Activated CD4-positive, alpha-beta T cell treated with anti-CD3 and anti-CD28 coated beads, Interleukin-2, amount 10 ng/mL, durations not matched to agents 7 days and 5 days (primary cell): ENCODE measurements at places on chromosomes 3 and 15. TPM values are rescaled to one million over a fixed set of nuclear protein-coding genes. Genes with fewer than 3 reads are reported as not detected.

RTF1 gene
- total RNA-seq, result 45.7 TPM

ERICH6 gene
- total RNA-seq, result 0.50 TPM

BFSP2 gene
- total RNA-seq, result not detected

AMIGO3 gene
- not detected for total RNA-seq

DPPA4 gene
- not detected for total RNA-seq

DNA sequence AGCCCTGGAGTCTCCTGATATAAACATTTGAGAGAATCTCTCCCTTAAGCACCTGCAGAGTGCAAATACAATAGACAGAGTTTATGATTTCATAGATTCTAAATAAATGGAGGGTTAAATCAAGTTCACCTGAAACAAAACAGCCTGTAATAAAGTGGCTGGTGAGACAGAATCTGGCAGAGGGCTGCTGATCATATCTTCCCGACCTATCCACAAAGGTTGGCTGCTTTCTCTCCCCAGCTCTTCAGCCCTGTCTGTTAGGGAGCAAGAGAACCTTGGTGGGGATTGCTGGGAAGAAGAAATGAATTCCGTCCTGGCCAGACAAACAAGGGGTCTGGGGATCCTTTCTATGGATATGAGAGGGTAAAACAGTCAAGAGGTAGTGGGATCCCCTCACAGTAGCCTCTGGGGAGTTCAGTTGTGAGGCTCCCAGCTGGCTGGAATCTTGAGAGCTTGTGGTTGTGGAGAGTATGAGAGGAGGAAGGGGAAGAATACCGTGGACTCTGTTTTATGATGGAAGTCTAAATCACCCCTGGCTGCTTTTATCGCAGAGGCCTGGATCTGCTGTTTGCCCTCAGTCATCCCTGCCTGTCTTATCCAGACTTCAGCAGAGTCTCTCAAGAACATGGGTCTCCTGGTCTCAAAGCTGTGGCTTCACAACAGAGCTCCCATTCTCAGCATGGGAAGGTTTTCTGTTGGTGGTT, 451.3 kb downstream of the NTRK3 start:
- no peaks in the 10 kb centered on the region for H3K27me3 ChIP-seq
- no peak overlapping the region for H3K4me3 ChIP-seq
- no peak overlapping the region for H3K27ac ChIP-seq
- DNase-seq, result no peak
- no peaks in the 10 kb centered on the region for H3K4me1 ChIP-seq
- H3K36me3 ChIP-seq, result no peaks in the 10 kb centered on the region

DNA sequence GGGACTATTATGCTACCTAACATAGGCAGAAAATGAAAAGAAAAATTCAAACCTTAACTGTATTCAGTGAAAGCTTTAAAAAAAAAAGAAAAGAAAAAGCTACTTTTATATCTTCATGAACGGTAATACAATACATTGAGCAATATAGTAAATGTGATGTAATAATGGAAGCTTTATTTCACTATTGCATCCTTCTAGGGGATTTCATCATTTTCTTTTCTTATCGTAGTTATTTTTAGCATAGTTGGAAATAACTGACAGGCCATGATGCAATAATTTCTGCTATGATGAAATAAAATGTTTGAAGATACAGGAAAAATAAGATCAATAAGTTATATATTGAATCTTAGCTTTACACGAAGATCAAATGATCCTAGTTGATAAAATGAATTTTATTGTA, 40.3 kb upstream of the ZCWPW2 start:
- peaks cover 5% of the 10 kb centered on the region for H3K36me3 ChIP-seq
- no peaks in the 10 kb centered on the region for H3K27me3 ChIP-seq
- H3K4me1 ChIP-seq, result no peaks in the 10 kb centered on the region
- DNase-seq, result no peak

DNA sequence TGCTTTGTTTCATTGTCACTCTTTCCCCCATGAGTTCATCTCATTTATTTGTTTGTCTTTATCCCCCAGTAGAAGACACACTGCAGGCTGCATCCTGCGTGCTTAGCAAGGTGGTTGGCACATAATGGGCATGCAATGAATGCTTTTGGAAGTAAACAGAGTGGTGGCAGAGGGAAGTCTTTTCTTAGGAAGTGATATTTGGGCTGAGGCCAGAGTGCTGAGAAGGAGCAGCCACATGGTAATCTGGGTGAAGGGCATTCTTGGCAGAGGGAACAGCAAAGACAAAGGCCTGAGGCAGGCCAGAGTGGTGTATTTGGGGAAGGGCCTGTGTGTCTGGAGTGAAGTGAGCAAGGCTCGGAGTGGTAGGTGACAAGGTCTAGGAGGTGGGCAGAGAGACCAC, 17.7 kb upstream of the ADAMTS7 start:
- no peaks in the 10 kb centered on the region for H3K36me3 ChIP-seq
- H3K4me1 ChIP-seq, result peaks cover 5% of the 10 kb centered on the region

GRCh38 chr3:73056014-73056844, 5.2 kb upstream of the EBLN2 start:
- H3K27me3 ChIP-seq, result no peaks in the 10 kb centered on the region
- H3K27ac ChIP-seq, result peak overlapping the region; percentile 46
- H3K4me3 ChIP-seq, result no peak overlapping the region
- H3K4me1 ChIP-seq, result peaks cover 19% of the 10 kb centered on the region
- H3K36me3 ChIP-seq, result peaks cover 15% of the 10 kb centered on the region

GRCh38 chr15:80989518-80990478, at the start of gene MESD:
TSS of gene MESD (minus strand) at chr15:80989819. CDS start at chr15:80989791, 28 bp downstream.
- no peaks in the 10 kb centered on the region for H3K27me3 ChIP-seq
- peaks cover 57% of the 10 kb centered on the region for H3K4me1 ChIP-seq
- DNase-seq, result peak; percentile 97
- H3K27ac ChIP-seq, result peak within 1 kb of the TSS; percentile 97

DNA sequence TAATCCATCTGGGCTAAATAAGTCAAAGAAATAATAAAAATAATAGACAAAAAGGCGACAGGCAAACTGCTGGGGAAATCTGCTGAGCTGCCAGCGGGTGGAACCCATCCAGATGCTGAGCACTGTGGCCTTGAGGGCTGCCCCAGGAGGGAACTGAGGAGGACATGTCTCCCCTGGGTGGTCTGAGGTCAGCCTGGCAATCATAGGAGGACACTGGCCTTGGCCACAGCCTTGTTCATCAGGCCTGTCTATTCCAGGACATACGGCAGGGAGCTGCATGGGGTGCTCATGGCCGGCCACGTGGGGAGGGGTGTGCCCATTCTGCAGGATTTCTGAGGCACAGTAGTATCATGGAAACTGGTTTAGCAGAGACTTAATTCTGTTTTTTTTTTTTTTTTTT, 21.5 kb upstream of the SNRPA1 start:
- no peaks in the 10 kb centered on the region for H3K36me3 ChIP-seq
- H3K27ac ChIP-seq, result no peak overlapping the region
- no peak overlapping the region for H3K4me3 ChIP-seq
- DNase-seq, result no peak
- H3K27me3 ChIP-seq, result no peaks in the 10 kb centered on the region

GRCh38 chr15:41849204-41849603, 10.6 kb downstream of the PLA2G4B start:
- no peak for DNase-seq
- no peaks in the 10 kb centered on the region for H3K27me3 ChIP-seq
- H3K4me3 ChIP-seq, result no peak overlapping the region
- peaks cover 9% of the 10 kb centered on the region for H3K36me3 ChIP-seq
- H3K4me1 ChIP-seq, result no peaks in the 10 kb centered on the region

DNA sequence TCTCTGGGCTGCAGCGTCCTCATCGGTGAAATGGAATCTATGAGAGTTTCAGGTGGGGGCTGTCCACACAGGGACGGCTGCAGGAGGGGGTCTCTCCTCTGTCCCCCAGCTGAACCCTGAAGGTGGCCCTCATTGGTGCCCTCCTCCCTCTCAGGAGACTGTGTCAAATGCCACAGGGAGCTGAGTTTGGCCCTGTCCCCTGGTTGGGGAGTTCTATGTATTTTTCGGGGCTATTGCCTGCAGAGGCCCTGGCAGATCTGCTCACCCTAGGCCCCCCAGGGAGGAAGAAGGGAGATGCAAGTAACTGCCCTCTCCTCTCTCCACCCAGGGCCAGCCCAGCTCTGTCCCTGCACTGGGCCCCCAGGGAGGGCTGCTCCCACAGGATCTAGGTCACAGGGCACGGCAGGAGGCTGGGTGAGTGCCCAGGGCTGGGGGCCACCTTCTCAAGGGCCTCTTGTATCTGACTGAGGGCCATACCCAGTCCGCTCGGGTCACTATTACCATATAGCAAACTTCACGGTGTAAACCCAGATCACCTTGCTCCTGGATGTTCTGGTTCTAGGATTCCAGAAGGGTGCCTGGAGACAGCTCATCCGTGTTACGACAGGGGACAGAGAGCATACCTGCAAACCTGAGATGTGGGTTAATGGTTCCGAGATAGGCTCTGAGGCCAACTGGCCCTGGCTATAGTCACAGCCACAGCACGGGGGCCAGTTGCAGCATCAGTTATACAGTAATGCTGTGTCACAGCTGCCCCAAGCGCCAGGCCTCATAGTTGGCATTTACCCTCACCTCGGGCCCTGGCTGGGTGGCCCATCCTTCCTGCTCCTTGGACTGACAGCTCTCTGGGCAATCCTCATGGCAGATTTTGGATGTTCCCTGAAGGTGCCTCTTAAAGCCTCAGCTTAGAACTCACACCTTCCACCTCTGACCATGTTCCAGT, 102.4 kb upstream of the PRR23E start:
- H3K4me3 ChIP-seq, result no peak overlapping the region
- no peaks in the 10 kb centered on the region for H3K36me3 ChIP-seq
- no peak for DNase-seq
- no peaks in the 10 kb centered on the region for H3K27me3 ChIP-seq
- no peak overlapping the region for H3K27ac ChIP-seq

DNA sequence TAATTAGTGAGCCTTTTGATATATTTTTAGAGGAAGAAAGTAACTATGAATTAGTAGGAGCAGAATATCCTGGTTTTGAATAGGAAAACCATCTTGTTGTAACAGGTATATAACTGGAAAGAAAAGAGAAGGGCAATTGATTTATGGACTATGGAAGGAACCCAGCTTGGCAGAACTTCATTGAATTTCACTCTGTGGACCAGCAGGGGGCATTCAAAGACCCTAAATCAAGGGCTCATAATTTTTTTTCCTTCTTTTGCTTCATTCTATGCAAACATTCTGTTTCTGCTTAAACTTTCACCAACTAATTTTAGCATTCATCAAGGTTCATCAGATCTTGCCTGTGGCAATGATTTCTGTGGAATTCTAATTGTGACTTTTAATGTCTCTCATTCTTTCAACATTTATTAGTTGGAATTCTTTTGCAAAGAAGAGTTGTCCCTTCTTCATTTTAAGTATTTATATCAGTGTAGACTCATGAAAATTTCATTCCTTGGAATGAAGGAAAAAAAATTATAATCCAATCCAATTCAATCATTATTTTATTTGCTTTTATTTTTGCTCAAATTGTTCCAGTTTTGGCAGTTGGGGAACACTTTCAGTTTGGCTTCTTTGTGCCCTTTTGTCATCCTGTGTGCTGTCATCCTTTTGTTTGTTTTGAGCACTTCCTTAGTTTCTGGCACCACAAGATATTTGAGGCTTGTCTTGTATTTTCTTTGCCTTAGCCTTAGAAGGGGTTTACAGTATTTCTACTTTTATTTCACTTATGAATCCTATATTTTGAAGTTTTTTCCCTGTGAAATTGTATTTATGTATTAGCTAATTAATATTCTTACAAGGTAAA, 30.4 kb downstream of the NXPE3 start:
- H3K27me3 ChIP-seq, result no peaks in the 10 kb centered on the region
- H3K4me1 ChIP-seq, result peaks cover 51% of the 10 kb centered on the region
- peak overlapping the region; percentile 22 for H3K27ac ChIP-seq
- H3K4me3 ChIP-seq, result no peak overlapping the region

DNA sequence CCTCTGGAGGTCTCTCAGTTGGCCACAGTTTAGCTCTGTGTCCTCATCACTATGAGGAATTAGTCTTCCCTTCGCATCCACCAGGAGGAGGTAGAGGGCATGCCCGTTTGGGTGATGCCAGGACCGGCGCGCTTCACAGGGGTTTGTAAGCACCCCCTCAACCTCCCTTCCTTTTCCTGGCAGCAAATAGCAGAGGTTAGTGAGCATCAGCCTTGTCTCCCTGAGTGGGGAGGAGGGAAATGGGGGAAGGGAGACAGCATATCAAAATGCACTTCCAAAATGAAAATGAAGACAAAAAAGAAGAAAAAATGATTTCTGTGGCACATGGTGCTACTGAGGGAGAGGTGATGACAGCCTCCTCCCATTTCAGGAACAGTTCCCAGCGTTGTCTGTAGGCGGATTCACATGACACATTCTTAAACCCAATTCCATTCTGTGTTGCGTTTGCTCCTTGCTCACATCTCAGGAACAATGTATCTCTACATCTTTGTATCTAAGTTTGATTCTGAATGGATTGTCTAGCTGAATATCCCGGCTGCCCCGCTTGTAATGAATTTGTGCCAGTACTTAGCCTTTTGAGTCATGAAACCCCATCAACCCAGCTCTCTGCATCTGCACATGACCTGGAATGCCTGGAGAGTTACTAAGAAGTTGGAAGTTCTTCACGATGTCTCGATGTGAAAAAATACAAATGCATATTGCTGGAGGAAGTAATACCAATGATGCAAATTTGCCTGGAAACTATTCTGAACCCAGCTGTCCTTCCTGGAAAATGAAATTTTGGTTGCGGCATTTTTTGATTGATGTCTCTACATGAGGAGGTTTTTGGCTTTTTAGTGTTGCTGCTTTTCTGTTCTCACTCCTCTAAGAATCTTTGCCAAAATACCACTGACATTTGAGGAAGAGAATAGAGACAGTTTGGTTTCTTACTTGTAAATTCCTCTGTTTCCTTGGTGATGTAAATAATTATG, 45.2 kb downstream of the TYRO3 start:
- H3K36me3 ChIP-seq, result no peaks in the 10 kb centered on the region
- DNase-seq, result peak; percentile 64
- H3K27me3 ChIP-seq, result peaks cover 33% of the 10 kb centered on the region
- H3K4me1 ChIP-seq, result peaks cover 10% of the 10 kb centered on the region
- H3K27ac ChIP-seq, result no peak overlapping the region
- no peak overlapping the region for H3K4me3 ChIP-seq

GRCh38 chr15:101534376-101534970, 45.0 kb upstream of the PCSK6 start:
- no peaks in the 10 kb centered on the region for H3K27me3 ChIP-seq
- DNase-seq, result no peak
- H3K4me3 ChIP-seq, result no peak overlapping the region
- H3K4me1 ChIP-seq, result no peaks in the 10 kb centered on the region
- no peaks in the 10 kb centered on the region for H3K36me3 ChIP-seq

DNA sequence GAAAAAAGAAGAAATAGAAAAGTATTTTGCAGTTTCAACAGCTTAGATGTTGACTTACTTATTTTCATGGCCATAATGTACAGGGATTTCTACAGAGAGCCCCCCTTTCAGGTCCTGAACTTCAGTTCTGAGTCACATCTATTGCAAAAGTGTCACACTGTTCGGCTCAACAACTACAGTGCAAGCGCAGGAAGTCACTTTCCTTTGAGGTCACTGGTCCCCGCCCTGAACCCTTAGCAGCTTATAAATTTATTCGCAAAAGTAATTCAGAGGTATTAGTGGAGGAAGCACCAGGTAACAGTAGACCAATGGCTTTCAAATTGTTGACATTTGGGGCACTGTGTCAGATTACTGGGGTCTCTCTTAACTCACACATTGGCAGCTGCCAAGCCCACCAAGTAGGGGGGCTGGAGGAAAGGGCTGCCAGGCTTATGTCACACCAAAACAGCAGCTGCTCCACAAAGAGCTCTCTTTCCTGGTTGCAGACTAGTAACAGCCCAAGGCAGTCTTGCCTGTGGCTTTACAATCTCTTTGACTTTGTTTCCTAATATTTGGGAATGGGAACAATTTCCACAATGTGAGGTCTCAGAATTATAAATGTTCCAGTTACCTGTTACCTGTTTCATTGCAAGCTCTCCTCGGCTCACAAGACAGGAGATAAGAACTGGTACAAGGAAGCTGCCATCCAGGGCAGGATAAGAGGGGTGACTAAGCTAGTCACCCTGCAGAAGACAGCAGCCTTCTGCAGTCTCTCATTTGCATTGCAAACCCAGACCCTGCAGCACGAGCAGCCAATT, 130.2 kb upstream of the STRIT1 start:
- no peak overlapping the region for H3K27ac ChIP-seq
- no peaks in the 10 kb centered on the region for H3K36me3 ChIP-seq
- no peaks in the 10 kb centered on the region for H3K27me3 ChIP-seq
- H3K4me3 ChIP-seq, result no peak overlapping the region
